ENCODE measurements at places on chromosomes 6 and 20. TPM values are rescaled to one million over a fixed set of nuclear protein-coding genes. Genes with fewer than 3 reads are reported as not detected.
A peak's percentile ranks its signal among the peaks of the same experiment; 100 is the strongest.

- DNase-seq, result peak; percentile 31
Observed at GRCh38 chr6:37860226-37860839, 40.8 kb downstream of the ZFAND3 start.

DNA sequence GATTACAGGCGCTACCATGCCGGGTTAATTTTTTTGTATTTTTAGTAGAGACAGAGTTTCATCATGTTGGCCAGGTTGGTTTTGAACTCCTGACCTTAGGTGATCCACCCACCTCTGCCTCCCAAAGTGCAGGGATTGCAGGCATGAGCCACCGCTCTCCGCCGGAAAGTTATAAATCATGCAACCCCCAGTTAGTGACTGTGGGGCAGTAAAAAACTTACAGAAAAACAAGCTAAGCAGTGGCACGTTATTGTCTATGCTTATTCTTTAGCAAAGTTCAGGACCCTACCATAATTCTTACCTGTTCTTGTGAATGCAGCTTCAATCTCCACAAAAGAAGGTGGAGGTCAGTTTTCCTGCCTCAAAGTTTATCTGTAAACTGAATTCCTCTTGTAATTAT, 47.5 kb upstream of the BTN3A2 start:
- no peak for DNase-seq

DNA sequence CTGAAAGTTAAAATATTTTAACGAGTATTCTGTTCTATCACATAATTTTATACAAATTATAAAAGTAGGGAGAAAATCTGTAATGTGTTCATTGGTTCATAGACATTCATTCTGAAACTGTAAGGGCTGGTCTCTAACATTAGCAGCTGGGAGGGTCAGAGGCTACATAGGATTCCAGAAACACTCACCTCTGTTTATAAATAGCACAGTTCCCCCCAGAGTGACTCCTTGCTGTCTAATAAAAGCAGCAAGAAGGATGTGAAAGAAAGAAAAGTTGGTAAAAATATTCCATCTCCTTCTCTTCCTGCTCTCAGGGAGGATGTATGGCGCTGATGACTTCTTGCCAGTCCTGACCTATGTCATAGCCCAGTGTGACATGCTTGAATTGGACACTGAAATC, 25.3 kb upstream of the NAA20 start:
- DNase-seq, result no peak

DNA sequence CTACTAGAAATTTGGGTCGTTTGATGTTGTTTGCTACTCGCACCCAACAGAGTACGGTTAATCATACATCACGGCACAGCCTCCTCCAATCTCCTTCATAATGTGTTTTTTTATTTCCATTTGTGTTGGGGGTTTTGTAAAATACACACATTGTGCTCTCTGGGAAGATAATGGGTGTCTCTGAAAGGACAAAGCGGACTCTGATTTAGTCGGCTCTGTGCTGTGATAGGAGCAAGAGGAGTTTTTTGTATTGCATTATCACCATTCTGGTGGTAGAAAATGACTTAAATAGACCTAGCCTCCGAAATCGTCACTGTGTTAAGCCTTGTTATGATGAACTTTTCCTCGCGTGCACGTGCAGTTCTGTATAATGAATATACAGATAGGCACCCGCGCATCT, 196.3 kb downstream of the CDH4 start:
- no peak for DNase-seq

- peak; percentile 44 for DNase-seq
Observed at GRCh38 chr6:107539409-107539808, 49.5 kb downstream of the SOBP start.

DNA sequence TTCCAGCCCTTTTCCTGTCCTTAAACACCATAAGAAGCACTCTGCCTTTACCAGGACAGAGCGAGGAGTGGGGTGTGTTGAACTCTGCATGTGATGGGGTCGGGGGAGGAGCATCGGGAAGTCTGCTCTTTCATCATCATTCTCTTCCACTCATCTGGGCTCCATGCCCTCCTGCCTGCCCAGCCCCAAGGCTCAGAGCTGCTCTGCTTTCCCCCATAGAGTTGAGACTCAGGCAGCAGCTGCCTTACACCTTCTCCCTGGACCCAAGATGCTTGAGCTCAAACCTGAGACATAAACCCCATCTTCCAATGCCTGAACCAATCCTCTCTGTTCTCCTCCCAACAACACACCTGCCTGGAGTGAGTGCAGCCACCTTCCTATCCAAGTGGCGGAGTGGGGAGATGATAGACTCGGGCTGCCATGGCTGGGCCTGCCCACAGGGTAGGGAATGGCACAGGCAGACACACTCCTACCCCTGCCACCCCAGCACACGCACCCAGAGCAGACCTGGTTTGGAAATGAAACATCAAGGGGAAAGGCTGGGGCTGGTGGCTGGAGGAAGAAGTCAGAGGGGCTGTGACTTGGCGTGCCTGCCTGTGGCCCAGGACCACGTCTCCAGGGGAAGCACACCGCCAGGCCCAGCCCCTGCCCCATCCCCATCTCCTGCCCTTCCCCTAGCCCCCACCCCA, 28.4 kb downstream of the TFEB start:
- no peak for DNase-seq

DNA sequence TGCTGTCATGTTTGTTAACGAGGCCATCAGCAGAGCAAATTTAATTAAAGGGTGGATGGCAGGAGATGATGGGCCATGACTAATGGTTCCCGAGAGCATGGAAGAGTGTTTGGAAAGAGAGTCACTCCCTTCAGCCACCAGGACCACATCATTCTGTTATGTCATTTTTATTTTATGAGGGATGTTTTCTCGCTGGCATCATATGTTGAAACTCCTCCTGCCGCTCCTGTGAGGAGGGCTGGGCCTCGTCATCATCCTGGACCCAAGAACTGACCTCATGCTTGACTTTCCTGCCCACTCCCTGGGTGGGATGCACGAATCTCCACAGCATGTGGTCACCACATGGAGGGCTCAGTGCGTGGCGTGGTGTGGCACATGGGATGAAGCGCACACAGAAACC, 86.4 kb upstream of the FRMD1 start:
- no peak for DNase-seq

DNA sequence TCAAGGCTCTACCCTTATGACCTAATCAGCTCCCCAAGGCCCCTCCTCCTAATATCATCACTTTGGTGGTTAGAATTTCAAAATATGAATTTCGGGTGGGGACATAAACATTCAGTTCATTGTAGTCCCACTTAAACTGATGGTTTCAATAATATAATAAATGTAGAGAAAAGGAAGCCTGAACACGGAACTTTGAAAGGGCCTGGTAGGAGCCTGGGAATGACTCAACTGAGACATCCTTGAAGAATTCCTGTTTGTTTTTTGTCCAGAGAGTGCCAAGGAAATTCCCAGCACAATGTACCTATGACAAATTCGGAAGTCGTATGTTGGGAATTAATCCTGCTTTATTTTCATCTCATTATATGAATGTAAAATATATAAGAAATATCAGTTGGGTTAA, 457.9 kb downstream of the PLCB1 start:
- DNase-seq, result no peak

- DNase-seq, result peak; percentile 82
Observed at GRCh38 chr20:63178889-63179686, 36.8 kb downstream of the YTHDF1 start.

- peak; percentile 36 for DNase-seq
Observed at GRCh38 chr6:56842686-56843475, 112.0 kb upstream of the BEND6 start.

- DNase-seq, result no peak
Observed at GRCh38 chr6:113464960-113465359, 392.2 kb upstream of the MARCKS start.

GRCh38 chr6:133128191-133128590, 113.0 kb upstream of the EYA4 start:
- DNase-seq, result no peak

GRCh38 chr6:22071270-22072041, 225.4 kb downstream of the PRL start:
- DNase-seq, result peak; percentile 47

GRCh38 chr20:32632461-32633354, 41.0 kb downstream of the C20orf203 start:
- no peak for DNase-seq

- DNase-seq, result no peak
Observed at GRCh38 chr6:54813892-54814291, 32.7 kb upstream of the FAM83B start.

DNA sequence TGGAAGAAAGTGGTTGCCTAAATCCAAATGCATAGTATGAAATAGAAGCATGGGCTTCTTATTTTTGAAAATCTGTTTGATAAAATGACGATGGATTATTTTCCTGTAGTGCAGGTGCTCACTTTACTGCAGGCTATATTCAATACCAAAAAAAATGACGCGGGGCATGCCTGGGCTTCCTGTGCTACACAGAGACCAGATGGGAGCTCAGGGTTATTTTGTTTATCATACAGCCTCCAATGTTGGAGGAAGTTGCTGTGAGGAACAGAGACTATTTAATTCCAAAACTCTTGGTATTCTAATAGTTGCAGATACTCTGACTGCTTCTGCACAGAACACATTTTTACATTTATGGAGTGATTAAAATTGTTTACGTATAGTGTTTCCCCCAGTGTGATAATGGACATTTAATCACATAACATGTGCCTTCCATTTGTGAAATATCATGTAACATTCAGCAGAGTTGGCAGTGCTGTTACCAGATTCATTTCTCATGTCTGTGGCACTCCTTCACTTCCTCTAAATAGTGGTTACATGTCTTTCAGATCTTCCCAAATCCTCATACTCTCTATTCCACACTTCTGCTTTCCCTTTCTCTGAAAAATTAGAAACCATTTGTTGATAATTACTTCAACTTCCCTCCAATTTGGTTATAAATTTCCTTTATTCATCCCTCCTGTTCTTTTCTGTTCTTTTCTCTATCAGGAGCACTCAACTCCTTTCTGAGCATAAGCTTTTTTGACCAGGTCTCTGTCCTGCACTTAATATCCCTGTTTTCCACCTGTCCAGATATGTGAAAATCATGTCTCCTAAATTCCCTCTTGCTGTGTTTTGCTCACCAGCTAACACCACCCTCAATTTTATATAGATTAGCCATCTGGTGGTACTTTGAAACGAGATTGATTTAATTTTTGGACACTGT, 121.6 kb downstream of the ADGRB3 start:
- peak; percentile 13 for DNase-seq

DNA sequence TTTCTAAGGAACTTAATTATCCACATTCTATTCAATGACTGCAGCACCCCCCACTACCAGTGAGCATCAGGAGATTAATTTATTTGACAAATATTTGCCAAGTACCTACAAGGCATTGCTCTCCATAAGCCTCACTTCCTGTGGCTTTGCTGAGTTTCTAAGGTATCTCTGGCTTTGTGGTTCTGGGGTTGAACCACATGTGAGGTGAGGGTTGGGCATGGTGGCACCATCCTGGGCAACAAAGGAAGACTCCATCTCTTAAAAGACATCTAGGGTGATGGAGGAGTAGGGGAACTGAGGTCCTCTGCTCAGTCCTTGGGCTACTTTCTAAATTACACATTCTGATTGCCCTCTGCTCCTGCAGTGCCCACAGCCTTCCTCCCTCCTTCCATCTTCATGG, 25.5 kb upstream of the WFDC2 start:
- no peak for DNase-seq

DNA sequence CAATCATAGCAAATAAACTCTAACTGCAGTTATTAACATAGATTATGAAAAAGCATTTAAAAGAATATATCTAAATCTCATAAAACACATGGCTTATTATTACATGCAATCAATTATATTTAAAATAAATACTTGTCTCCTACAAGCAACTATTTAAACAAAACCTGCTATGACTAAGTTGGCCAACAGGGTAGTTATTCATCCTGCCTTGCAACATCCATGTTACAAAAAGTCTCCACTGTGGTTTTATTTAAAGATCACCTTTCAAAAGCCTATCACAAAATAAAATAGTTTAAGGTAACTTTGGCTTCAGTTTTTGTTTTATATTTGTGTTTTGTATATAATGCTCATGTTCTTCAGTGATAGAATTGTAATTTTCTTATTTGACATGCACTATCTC, 1127.0 kb upstream of the MAP3K7 start:
- no peak for DNase-seq

DNA sequence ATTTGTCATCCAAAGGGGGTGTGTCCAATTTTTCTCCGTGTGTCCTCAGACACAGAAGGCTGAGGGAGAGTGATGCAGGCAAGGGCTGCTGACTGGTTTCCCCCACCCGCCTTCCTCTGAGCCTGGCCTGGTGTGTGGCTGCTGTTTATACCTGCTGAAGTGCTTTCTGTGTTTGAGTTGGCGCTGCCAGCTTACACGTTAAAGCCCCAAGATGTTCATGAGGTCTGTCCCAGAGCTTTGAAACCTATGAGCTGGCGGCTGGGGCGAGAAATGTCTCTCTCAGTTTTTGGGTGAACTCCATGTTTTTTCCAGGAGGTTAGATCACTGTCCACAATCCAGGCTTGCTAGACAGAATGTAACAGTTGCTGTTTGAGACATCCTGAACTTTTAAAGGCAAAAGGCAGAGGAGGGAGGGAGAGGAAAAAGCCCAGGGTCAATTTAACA, 69.0 kb upstream of the CCN2 start:
- DNase-seq, result no peak

DNA sequence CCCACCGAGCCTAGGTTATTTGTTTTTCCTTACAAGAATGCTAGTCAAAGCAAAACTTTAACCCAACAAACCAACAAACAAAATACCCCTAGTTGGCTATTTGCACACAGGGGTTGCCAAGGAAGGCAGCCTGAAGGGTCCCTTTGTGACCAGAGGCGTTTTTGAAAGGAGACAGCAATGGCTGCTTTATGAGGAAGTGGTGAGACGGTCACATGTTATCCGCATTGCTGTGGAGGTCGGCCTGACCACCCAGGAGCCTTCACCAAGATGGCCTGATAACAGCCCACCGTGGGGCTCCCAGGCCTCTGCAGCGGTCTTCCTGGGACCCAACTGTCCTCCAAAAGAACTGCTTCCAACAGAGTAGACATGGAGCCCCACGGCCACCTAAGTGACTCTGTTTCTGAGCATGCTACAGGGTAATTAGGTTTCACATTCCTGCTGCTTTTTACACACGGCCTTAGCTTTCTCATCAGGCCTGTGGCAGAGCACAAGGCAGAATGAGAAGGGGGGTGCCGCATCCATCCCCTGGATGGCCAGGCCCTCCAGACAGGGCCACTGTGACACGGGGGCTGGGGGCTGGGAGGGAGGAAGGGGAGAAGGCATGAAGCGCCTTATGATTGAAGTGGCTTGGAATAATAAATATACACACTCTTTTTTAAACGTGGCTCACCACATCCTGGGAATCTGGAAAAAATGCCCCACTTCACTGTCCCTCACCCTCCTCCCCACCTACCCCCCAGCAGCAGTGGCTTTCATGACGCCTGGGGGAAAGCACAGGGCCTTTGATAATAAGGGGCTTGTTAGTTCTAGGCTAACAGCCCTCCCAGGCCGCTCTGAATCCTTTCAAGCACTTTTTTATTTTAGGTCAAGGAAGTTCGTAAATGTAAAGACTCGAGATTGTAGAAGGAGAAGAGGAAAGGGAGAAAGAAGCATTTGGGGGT, 86.0 kb downstream of the CLIC5 start:
- no peak for DNase-seq

Gene MACROD2
- polyA plus RNA-seq, result 0.33 TPM

Gene HUS1B
- polyA plus RNA-seq, result 0.30 TPM

Gene GPLD1
- 1.5 TPM for polyA plus RNA-seq

Gene UST
- 5.0 TPM for polyA plus RNA-seq

Gene EDN3
- 0.05 TPM for polyA plus RNA-seq

Gene SIM1
- not detected for polyA plus RNA-seq

Gene MAP1LC3A
- 17.2 TPM for polyA plus RNA-seq
